ENCODE measurements at places on chromosomes 5 and 9.

DNA sequence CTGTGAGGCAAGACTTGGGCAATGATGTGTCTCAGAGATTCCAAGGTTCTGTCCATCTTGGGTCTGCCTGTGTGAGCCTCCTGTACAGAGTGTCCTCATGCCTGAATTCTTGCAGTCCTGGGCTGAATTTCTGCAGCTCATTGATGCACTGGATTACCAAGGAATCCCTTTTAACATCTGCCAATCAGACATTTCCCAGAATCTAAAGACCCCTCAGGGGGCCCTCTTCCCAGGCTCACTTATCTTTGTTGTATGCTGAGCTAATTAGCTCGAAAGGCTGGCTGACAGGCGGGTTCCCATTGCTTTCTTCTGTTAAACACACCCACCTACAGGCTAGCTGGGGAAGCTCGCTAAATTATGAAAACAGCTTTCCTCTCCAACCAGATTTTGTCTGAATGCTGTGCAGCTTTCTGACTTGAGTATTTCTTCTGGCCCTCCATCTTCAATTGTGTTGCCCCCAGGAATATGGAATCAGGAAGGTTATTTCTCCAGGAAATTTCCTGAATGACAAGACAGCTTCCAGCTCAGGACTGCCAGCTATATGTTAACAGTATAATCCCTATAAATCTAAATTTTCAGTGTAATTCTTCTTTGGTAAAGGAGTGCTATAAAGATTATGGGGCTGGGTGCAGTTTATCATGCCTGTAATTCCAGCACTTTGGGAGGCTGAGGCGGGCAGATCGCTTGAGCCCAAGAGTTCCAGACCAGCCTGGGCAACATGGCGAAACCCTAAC is at the start of gene LIX1:
TSS of gene LIX1 (minus strand) at position 91 of the 734 bp plus-strand sequence. CDS start at position 56, 35 bp downstream.
- DNase-seq, result no peak

- no peak for DNase-seq
These were observed 13.5 kb upstream of the RALGDS start for GRCh38 chr9:133134388-133135145.

- no peak for DNase-seq
These were observed 2.7 kb downstream of the CCL27 start for GRCh38 chr9:34659592-34660253.

- DNase-seq, result no peak
These were observed 12.7 kb downstream of the EEIG1 start for GRCh38 chr9:127968042-127968441.

GRCh38 chr9:97847474-97848214 is 5.4 kb upstream of the FOXE1 start:
- no peak for DNase-seq

- DNase-seq, result peak; percentile 95
These were observed at the start of gene SLC25A51 for GRCh38 chr9:37903647-37904444. SLC25A51 (minus strand) TSS chr9:37904127; CDS start chr9:37888550, 15,577 bp downstream.

DNA sequence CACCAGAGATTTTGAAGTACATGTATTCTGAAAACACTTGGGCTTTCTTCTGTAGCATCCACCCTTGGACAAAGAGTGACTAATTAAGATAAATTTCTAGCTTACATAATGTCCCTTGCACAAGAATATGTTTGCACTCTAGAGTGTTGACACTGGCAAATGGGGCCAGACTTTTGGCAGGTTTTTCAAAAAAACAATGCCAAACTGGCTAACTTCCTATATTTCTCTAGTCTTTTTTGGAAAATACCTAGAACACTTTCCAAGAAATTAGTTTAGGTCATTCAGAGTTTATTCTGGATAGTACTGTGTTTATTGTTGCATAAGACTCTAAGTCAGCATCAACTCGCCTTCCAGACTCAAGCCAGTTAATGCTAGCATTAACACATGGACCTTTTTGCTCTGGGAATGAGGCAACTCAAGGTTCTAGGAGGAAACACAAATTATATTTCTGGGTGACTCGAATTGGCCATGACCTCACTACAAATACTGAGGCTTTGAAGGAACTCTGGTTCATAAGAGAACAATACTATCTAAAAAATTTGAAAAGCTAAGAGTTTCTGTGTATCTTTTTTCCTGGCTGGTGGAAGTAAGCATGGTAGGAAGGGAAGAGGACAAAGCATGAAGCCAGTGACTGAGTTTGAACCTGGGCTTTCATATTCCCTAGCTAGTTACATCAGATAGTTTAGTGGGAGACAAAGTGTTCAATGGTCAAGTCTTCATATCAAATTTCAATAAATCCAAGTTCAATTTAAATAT is 101.6 kb downstream of the NREP start:
- no peak for DNase-seq

- no peak for DNase-seq
These were observed 67.8 kb downstream of the NIPSNAP3B start for GRCh38 chr9:104831681-104832080.

DNA sequence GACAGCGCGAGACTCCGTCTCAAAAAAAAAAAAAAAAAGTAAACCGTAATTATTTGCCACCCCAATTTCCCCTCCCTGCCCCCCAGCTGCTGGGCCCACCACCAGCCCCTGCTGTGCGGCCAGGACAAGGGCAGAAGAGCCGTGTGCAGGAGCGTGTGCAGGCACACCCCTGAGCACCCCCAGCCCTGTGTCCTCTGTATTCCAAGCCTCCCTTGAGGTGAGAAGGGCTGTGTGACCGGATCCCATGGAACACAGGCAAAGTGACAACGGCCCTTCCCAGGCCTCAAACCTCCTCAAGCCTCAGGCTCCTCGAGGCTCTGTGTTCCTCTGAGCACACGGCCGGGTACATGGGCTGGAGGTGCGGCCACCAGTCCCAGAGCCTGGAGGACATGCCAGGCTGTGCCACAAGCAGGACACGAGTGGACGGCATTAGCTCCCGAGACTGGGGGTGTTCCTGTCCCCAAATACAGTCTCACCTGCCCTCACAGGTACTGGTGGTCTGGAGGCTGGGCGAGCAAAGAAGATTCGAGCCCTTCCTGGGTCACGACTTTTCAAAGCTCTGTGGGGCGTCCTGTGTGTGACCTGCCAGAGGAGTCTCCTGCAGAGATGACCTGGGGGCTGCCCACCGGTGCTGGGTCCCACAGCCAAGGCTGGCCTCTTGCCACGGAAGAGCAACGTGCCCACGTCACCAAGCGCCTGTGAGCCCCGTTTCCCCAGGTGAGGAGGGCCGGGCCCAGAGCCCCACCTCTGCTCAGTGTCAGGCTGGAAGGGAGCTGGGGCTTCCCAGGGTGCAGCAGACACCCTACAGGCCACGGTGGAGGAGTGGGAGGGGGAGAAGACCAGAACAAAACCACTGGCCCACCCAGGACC is 47.1 kb upstream of the SIMC1 start:
- DNase-seq, result no peak

- DNase-seq, result no peak
These were observed 15.8 kb upstream of the RNU6ATAC start for GRCh38 chr9:134179918-134180785.

DNA sequence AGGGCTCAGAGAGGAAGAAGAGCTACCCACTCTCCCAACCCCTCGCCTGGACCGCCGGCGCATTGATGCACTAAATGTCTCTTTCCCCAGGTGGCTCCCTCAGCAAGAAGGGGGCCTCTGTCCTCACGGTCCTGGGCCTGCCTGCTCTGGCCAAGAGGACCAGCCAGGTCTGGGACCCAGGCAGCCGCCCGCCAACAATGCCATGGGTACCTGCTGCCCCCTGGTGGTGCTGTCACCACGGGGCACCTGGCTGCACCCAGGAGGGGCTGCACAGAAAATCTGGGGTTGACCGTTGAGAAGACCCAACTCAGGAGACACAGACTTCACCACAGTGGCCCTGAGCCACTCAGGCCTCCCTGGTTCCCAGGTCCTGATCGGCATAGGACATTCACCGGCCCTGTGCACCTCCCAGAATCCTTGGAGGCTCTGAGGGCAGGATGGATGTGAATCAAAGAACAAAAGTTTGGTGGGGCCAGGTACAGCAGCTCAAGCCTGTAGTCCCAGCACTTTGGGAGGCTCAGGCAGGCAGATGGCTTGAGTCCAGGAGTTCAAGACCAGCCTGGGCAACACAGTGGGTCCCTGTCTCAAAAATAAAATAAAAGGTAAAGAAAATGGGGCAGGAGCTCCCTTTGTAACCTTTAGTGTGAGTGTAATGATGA is 2.4 kb upstream of the VAV2 start:
- DNase-seq, result peak; percentile 65

DNA sequence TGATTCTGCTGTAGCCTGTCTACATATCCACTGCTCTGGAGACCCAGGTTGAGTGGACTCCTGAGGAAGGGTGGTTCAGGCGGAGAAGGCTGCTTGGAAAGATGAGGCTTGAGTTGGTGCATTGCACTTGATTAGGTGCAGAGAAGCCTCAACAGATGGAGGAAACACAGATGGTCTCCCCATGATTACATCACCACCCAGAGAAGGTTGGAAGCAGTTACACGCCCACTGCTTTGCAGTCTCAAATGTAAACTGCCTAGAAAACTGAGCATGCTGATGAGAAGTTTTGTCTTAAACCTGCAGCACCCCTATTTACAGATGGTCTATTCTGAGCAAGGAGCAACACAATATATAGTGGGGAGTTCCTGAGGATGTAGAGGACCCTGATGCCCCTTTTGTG is 266.6 kb downstream of the PIK3R1 start:
- no peak for DNase-seq

GRCh38 chr9:130694205-130694604 is 625 bp downstream of the EXOSC2 start:
- no peak for DNase-seq

DNA sequence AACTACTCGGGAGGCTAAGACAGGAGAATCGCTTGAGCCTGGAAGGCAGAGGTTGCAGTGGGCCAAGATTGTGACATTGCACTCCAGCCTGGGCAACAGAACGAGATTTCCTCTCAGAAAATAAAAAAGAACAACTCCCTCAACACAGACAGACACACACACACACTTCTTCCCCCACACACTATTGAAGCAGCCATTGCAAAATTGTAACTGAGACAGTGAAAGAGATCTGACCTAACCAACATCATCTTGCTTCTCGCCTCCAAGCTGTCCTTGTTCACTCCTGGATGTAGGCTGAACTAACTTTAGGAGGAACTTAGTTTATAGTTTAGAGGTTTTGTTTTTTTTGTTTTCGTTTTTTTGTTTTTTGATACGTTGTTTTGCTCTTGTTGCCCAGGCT is 13.0 kb upstream of the PLIN2 start:
- no peak for DNase-seq

GRCh38 chr9:69580582-69581214 is 91.5 kb downstream of the APBA1 start:
- no peak for DNase-seq

- DNase-seq, result no peak
These were observed 56.3 kb downstream of the GDA start for GRCh38 chr9:72205513-72205912.

- DNase-seq, result peak; percentile 24
These were observed 25.1 kb upstream of the CDKN2AIPNL start for GRCh38 chr5:134436523-134437339.

GRCh38 chr5:180704362-180704761 is 35.5 kb downstream of the OR2Y1 start:
- no peak for DNase-seq

GRCh38 chr9:89600831-89601230 is 4.0 kb upstream of the GADD45G start:
- no peak for DNase-seq

- no peak for DNase-seq
These were observed 43.4 kb upstream of the FUBP3 start for GRCh38 chr9:130535818-130536521.

DNA sequence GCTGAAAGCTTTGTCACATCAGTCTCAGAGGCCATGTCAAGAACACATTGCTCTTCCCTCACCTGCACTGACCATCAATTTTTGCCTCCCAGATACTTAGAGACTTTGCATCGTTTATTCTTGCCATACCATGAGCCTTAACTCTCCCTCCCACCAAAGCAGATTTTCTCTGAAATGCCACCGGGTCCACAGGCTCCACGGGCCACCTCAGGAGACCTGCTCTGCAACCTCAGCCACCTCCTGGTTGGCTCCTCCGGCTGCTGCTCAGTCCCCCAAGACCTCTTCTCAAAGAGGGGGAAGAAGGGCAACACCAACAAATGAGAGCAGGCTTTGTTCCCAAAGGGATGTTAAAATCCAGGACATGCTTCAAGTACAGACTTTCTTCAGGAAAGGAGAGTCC is 400.5 kb downstream of the SPOCK1 start:
- DNase-seq, result no peak

DNA sequence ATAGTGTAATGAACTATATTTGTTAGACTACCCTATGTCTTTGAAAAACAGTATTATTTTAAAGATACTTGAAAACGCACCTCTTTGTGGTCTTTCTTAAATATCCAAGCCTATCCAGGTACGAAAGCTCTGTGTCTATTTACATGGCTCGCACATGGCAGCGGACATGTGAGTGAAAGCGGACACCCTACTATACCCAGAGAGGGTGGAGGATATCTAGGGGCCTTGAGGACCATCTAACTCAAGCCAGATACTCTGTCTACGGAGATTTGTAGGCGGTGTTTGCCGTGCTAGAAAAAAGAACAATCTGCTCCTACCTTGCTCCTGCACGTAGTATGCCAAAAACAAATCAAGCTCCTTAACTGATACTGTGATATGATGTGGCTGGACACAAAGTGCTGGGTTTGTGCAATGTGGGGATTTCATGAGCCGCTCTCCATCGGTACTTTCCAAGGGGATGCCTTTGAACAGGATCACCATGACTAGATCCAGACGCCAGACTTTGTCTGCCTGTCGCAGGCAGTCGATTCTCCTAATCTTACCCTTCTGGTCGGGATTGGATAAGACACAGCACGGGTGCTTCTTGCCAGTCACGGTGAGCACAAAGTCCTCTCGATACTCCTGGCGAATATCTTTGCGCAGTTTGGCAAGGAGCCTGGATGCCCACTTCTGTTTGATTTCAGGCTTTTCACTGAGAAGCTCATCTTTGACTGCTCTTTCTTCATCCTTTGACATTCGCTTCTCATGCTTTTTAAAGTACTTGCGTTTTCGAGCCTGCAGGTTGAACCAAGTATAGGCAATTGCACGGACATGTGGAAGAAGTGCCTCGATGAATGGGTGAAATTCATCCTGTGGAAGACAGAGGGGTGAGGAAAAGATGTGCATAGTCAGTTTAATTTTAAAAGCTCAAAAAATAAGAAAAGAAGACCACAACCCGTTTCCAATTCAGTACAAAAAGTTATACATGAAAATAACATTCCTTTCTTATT is 7.0 kb downstream of the NFIB start:
- DNase-seq, result no peak

DNA sequence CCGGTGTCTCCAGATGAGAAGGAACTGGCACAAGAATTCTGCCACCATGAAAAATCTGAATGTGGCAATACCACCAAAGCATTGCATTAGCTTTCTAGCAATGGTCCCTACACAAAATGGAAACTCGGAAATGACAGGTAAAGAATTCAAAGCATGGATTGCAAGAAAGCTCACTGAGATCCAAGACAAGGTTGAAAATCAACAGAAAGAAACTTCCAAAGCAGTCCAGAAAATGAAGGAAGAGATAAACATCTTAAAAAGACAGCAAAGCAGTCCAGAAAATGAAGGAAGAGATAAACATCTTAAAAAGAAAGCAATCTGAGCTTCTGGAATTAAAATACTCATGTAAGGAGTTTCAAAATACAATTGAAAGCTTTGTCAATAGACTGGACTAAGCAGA is 16.8 kb upstream of the GRXCR2 start:
- no peak for DNase-seq
